Natural killer cell (primary cell): ENCODE measurements at places on chromosomes 1 and 21.

DNA sequence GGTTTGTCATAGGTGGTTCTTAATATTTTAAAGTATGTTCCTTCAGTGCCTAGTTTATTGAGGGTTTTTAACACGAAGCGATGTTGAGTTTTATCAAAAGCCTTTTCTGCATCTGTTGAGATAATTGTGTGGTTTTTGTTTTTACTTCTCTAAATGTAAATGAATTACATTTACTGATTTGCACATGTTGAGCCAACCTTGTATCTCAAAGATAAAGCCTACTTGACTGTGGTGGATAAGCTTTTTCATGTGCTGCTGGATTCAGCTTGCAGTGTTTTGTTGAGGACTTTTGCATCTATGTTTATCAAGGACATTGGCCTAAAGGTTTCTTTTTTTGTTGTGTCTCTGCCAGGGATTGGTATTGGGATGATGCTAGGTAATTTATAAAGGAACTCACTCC, 142.5 kb downstream of the PRDM2 start:
- DNase-seq, result no peak

- no peak for DNase-seq
Measured at GRCh38 chr1:31752258-31752657, 11.9 kb downstream of the ADGRB2 start.

GRCh38 chr1:81820765-81821164, 20.0 kb downstream of the ADGRL2 start:
- no peak for DNase-seq

GRCh38 chr1:178066296-178066907, 27.5 kb upstream of the RASAL2 start:
- no peak for DNase-seq

GRCh38 chr1:70042090-70042731, 163.2 kb downstream of the LRRC40 start:
- DNase-seq, result no peak

DNA sequence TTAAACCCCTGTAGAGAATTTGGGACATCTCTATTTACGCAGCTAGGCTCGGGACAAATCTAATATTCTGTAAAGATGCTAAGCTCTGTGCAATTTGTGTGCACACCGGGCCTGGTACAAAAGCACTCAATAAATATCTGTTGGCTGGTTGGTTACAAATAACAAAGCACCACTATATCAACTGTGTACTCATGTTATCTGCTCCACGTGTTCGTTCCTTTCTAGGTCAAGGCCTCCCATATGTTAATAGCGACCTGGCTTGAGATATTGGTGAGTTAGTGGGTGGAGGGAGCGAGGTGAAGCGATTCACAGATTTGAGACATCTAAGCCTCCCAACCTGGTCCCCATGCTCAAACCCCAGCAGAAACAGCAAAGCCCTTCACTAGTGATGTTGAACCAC, 47.1 kb upstream of the KAZN start:
- no peak for DNase-seq

GRCh38 chr1:235516862-235517446, 12.7 kb upstream of the B3GALNT2 start:
- no peak for DNase-seq

DNA sequence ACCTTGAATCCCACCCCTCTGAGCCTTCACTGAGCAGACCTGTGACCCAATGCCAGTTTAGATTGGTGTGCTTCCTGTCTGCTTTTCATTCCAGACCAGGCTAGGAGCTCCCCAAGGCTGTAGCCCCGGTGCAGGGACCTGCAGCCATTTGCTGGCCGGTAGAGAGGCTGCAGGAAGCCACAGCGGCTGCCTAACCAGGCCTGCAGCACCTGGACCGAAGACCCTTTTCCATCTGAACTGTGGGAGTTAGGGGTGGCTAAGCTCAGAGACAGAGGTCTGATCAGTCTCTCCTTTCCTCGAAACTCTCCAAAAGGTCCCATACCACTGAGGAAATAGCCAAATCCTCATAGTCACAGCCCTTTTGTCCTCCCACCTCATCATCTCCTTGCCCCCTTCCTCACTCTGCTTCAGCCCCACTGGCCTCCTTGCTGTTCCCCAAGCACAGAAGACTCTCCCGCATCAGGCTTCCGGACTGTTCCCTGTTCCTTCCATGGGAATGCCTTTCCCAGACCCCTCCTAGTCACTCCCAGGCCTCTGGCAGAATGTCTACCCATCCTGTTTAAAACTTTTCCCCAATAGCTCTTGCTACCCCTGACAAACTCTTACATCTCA, 674 bp upstream of the TTC4 start:
- no peak for DNase-seq

DNA sequence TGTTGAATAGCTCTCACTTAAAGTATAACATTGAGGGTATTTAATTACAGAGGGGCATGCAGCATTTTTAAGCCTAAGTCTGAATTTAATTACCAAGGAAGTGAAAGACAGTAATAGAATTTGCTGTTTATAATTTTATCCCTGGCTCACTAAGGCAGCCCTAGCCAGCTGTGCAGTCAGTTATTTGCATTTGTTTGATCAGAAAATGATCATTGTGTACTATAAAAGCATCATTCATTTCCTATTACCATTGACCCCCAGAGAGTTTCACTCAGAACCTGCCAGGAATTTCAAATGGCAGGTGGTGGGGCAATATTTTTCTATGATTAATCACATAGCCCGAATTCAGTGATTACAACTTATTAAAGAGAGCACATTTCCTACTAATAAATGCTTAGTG, 277.1 kb upstream of the KAZN start:
- DNase-seq, result no peak

- DNase-seq, result no peak
Measured at GRCh38 chr1:246750752-246751151, 26.5 kb downstream of the SCCPDH start.

DNA sequence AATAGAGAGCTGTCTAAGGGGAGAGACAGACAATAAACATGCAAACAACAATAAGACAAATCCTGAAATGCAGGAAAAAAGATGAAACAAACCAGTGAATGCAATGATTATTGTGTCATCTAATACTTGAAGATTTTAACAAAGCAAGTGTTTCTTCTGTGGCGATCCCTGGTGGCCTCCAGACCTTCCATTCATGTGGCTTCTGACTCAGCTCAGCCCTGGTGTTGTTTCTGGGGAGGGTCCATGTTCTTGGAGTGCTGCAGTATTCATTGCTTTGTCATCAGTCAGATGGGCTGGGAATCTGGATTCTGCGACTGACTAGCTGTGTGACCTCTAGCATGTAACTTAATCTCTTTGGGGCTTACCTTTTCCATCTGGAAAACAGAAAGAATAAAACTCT, 1.5 kb upstream of the C2CD4D start:
- no peak for DNase-seq

DNA sequence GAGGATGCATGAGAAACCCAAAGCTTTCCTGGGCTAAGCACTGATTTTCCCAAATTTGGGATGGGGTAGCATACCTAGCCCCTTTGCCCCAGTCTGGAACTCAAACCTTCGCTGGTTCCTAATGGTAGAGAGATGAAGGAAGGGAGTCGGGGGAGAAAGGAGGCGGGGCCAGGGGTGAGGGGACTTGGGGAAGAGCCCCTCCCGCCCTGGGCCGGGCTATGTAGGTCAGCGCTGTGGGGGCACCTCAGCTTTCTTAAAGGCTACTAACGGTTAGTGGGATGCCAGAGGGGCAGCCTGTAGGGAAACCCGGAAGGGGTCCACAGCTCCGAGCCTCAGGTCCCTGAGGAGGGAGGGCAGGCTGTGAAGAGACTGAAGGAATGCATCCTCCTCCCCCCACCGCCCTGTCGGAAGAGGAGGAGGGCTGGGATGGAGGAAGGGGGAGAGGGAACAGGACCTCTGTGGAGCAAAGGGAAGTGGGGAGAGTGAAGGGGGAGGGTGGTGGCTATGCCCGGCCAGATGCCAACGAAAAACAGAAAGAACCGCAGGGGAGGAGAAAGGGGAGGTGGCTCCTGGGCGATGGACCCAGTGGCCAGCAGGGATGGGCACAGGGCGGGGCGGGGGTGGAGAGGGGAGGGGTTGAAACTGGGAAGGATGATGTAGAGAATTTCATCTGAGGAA, 1.3 kb downstream of the CADM3 start:
- DNase-seq, result no peak

GRCh38 chr1:30033256-30034104, 689.9 kb downstream of the MATN1 start:
- no peak for DNase-seq

- no peak for DNase-seq
Measured at GRCh38 chr1:165628147-165628822, 2.7 kb upstream of the MGST3 start.

DNA sequence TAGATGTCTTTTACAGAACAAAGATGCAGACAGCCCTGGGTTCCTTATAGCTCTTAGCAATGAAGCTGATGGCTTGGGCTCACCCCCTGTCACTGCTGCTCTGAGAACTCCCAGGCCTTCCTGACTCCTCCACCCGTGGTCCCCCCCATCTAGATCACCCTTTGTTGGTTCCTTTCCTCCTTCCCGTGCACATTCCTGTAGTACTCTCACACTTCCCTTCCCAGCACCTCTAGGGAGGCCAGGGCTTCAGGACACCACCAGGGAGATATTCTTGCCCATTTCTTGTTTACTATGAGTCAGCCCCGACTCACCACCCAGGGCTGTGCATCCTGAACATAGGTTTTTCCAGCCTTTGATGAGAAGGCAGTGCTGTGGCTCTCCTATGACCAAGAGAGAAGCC, 14.4 kb upstream of the NOS1AP start:
- DNase-seq, result no peak

- no peak for DNase-seq
Measured at GRCh38 chr1:175935566-175936115, 192.2 kb upstream of the TNR start.

DNA sequence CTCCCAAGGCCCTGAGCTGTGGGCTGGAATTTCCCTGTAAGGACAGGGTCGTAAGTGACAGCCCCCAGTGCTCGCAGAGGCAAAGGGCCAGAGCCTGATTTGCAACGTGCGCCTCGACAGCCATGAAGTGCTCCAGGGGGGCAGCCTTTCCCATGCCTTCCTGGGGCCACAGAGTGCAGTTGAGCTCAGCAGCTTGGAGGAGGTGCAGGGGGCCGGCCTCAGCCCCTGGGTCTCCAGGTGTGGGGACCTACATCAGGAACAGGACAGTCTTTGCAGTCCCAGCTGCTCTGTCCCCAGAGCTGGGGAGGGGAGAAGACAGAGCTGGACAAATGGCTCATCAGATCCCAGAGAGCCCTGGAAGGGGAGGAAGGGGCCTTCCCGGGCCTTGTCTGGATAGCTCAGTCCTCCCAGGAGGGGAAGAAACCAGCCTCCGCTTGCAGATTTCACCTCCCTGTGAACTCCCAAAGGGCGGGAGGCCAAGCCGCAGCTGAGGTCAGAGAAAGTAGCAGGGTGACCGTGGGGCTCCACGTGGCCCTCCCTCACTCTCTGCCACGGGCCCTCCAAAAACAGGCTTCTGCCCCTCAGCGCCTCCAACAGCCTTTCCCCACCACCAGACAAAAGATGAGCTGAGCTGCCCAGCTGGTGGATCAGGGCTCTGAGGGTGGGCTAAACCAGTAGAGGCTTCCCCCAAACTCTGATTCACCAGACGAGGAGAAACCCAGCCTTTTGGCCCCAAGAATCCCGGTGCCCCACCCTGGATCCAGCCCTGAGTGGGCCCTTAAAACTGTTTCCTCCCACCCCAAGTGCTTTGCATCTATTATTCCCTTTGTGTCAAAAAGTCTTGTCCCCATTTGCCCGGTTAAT, 76.5 kb downstream of the DHRS3 start:
- DNase-seq, result no peak

DNA sequence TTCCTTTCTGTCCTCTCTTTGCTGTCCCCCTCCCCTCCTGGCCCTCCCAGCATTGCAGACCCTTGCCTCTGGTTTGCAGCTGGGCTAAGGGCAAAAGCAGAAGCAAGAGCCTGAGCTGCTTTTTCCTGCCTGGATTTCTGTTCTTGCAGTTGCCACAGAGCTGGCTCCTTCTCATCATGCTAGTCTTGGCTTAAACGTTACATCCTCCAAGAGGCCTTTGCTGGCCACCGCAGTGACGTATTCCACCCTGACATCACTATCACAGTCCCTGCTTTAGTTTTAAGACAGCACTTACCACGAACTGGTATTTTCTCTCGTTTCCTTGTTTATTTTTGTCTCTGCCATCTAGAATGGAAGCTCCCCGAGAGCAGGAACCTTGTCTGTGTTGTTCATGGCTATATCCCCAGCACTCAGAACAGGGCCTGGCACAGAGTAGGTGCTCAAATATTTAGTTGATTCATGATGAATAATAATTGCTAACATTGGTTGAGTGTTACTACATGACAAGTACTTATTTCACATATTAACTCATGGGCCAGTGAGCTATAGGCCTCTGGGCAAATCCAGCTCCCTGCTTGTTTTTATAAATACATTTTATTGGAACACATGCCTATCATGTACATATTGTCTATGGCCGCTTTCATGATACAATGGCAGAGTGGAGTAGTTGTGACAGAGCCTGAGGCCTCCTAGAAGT, 13.2 kb upstream of the CSF1 start:
- DNase-seq, result no peak

DNA sequence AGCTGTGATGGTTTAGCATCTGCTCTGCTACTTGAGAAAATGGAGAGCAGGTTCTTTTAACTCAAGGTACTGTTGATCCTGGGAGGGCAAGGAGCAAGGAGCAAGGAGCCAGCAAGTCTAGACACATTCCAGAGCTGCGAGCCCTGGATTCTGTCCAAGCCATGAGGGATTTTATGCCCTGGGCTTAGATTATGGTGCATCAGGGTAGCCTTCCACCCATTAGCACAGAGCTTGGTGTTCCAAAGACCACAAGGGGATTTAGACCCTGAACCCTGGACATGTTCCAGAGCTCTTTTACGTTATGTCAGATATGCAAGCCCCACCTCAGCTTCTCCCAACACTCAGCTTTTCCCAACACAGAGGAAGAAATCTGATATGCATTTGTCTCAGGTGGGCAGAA, 2.0 kb upstream of the OR14I1 start:
- DNase-seq, result no peak

- DNase-seq, result peak; percentile 24
Measured at GRCh38 chr21:34865400-34866241, 183.5 kb downstream of the RUNX1 start.

- DNase-seq, result no peak
Measured at GRCh38 chr1:156693848-156694689, 11.3 kb downstream of the CRABP2 start.

GRCh38 chr21:36260802-36261201, 59.2 kb upstream of the MORC3 start:
- no peak for DNase-seq

GRCh38 chr1:110259770-110260169, 49.7 kb downstream of the KCNC4 start:
- DNase-seq, result no peak

- no peak for DNase-seq
Measured at GRCh38 chr1:166164995-166165660, 1.7 kb downstream of the FAM78B start.
